ENCODE measurements at places on chromosomes 7 and 10. TPM values are rescaled to one million over a fixed set of nuclear protein-coding genes. Genes with fewer than 3 reads are reported as not detected.

GRCh38 chr7:19079066-19079465, 38.4 kb downstream of the TWIST1 start:
- DNase-seq: no peak

GRCh38 chr7:101231644-101232043, 6.0 kb downstream of the CLDN15 start:
- DNase-seq: no peak

The UROS gene
- total RNA-seq: 48.7 TPM

The PPP1R3C gene
- 2.8 TPM for total RNA-seq

GRCh38 chr10:104299031-104299904, 30.3 kb downstream of the GSTO2 start:
- no peak for DNase-seq

DNA sequence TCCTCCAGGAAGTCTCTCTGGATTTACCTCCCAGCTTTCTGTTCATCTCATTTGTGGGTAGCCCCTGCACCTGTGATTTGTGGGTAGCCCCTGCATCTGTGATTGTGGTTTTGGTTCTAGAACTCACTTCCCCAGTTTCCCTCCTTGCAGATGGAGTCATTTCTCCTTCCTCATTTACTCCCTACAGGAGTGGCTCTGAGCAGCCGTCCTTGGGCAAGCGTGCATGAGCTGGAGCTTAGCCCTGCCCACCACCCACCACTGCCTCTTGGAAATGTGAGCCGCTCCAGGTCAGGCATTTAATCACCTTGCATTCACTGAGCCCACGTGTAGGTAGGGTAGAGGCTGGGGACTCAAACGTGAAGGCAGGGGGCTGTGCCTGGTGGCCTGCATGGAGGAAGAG, 8.2 kb downstream of the COL26A1 start:
- DNase-seq: no peak

The AKR1C2 gene
- 1.2 TPM for total RNA-seq

Measured in WTC11 (cell line).